IPS-NIHi11 (cell line): ENCODE measurements at places on chromosomes 7 and 10.
A peak's percentile ranks its signal among the peaks of the same experiment; 100 is the strongest.

GRCh38 chr10:6049031-6049400 lies 13.2 kb downstream of the IL2RA start:
- DNase-seq: no peak

- DNase-seq: peak; percentile 97
Measured at GRCh38 chr10:123559066-123559822, 106.9 kb upstream of the GPR26 start.

GRCh38 chr10:80466724-80467326 lies 12.7 kb downstream of the TSPAN14 start:
- no peak for DNase-seq

GRCh38 chr10:23001901-23002516 lies 74.2 kb downstream of the ARMC3 start:
- peak; percentile 45 for DNase-seq

DNA sequence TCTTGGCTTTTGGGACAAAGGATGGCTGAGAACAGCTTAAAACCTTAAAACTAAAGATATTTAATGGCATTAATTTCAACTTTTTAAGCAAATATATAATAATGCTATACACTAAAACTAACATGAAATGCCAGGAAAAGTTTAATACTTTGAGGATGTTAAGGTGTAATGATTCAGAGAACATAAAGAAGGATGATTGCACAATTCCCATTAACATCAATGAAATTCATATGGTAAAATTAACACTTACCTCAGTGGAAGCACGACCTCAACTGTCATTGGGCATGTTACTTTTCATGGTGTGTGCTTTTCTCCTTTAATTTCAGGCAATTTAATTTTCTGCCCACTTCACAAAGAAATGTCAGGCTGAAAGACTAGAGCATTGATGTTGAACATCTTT lies 171.7 kb downstream of the KCND2 start:
- DNase-seq: no peak

DNA sequence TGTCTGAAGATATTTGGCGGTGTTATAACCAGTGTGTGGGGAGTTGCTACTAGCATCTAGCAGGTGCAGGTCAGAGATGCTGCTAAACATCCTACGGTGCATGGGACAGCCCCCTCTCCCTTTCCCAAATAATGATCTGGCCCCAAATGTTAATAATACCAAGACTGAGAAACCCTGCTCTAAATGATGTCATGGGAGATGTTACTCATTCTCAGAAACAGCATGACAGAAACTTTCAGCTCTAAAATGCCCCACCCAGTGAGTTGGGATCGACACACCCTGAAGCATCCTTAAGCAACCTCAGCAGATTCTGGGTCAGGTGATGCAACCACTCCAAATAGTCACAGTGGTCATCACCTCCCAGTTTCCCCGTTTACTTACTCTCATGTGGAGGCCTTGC lies 108.8 kb upstream of the MPP7 start:
- no peak for DNase-seq

DNA sequence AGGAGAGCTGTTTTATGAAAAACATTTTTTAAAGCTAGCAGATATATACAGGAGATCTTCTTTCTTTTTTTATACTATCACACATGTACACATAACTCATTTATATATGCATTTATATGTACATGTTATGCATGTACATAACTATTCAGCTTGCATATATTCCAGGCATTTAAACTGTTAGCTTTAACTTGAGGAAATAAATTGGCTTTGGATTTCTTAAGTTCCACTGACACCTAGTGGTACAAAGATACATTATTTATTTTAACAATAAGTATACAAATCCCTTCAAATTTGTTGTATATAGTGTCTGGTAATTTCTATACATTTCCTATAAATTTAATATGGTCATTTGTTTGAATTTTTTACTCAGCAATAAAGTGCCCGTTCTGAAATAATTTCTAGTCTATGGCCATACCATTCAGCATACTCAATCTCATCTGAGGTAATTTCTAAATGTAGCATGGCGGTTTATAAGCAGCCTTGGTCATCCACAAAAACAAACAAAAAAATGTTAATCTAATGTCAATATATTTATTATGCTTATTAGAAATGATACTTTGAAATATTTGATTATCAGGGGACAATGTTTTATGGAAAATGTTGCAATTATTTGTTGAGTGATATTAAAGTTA lies 11.6 kb downstream of the ZDHHC6 start:
- no peak for DNase-seq

- no peak for DNase-seq
Measured at GRCh38 chr10:125691160-125691981, 8.4 kb upstream of the TEX36 start.

DNA sequence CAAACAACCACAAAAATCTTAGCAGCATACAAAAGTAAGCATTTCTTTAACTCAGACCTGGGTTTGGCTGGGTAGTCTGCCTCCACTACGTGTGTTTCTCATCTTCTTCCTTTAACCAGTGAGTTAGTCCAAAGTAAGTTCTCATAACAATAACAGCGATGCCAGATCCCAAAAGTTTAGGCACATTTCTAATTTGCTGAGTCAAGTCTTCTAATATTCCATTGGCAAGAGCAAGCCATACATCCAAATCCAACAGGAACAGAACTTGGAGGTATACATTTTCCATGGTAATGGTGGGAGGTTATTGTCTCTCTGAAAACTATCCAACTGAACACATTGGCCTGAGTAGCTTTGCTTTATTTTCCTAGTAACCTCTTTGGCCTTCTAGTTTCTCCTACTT lies 115.7 kb upstream of the CNTNAP2 start:
- no peak for DNase-seq

GRCh38 chr7:108463613-108464012 lies 7.4 kb upstream of the NRCAM start:
- DNase-seq: no peak

DNA sequence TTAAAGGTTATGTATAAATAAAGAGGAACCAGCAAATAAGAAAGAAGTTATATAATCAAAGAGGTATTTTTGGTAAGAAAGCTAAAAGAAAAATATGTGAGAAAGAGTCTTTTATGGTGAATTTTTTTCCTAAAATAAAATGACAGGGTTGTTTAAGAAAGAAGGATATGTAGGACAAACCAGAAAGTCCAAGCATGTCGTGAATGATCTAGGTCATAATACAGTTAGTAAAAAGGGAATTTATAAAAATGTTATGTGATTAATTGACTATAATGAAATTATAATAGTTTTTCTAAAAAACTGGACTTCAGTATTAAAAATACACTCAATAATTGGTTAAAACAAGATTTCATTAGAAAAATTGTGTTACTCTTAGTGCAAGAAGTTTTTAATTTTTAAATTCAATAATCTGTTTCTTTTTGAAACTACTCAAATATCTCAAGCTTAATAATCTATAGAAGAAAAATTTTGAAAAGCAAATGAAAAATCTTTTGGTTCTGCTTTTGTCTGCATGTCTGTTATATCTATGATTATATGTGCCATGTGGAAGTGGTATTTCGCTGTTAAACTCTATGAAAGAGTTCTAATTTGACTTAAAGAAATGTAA lies 23.3 kb downstream of the AVL9 start:
- DNase-seq: no peak

GRCh38 chr10:132243141-132243540 lies 56.4 kb downstream of the DPYSL4 start:
- DNase-seq: no peak

DNA sequence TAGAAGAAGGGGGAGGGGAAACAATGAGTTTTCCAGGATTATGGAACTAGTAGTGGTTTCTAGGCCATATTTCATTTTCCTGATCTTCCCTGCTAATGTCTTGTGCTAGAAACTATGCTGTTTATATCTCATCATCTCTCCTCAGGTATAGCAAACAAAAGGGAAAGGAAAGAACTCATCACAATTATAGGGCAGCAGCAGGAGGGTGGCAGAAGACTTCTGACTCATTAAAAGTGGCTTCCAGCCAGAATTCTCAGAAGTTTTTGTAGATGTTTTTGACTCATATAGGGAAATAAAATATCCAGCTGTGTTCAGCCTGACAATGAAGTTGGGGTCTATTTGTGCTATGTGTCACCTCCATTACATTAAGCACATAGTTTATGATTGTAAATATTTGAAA lies 6.5 kb downstream of the AHR start:
- no peak for DNase-seq

GRCh38 chr7:155918720-155919390 lies 106.6 kb upstream of the SHH start:
- no peak for DNase-seq

DNA sequence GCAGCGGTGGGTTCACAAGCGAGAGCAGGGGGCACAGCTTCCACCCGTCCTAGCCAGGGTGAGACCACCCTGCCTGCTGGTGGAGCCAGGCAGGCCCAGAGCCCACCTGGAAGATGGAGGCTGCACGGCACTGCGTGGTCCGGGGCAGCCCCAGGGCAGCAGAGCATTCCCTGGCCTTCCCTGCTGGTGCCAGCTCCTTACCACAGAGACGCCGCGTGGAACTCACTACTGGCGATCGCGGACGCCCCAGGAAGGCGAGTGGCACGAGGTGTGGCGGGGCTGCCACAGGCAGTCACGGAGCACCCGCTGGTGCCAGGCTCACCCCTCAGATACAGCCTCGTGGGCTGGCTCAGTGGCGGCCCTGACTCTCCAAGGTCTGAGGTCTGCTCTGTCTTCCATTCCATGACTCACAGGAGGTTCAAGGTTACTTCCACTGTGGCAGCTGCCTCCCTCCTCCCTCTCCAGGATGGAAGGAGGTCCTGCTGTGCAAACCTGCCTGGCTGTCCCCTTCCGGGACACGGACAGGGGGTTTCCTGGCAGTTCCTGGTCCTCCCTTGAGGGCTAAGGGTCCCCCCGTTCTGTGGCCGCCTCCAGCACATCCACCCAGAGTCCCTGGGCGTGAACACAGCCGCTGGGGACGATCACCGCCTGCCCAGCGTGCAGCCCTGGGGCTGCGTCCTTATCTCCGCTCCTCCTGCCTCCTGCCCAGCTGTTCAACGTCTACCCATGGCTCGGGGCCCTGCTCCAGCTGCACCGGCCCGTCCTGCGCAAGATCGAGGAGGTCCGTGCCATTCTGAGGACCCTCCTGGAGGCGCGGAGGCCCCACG lies 3.1 kb downstream of the CYP2W1 start:
- DNase-seq: no peak

DNA sequence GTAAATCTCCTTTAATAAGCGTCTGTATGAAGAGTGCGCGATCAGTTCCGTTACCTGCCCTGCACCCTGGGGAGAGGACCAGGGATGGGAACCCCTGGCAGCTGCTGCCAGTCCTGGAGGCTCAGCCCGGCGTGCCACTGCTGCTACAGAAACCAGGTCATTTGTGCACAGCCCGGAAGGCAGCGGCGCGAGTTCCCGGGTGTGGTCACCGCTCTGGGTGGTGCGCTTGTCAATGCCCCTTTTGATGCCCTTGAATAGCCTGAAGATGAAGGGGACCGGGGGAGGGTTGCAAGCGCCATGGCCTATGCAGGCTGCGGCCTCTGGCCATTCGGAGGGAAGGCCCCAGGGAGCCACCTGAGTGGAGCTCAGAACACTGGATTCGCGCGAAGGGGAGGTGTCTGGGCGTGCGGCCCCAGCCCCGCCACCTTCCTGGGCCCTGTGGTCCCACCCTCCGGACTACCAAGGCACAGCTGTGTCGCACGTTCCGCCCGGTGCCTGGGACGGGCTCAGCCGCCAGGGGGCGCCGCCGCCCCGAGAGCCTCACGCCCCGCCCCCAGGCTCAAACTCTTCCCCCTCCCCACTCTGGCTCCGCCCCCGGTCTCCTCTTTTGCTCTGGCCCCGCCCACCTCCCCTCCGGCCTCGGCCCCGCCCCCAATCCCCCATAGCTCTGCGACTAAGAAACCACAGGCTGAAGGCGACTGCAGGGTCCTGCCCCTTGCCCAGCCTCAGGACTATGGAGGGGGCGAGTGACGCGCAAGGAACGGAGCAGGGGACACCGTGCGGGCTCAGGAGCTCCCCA lies 16.5 kb downstream of the AP5Z1 start:
- peak; percentile 93 for DNase-seq

- no peak for DNase-seq
Measured at GRCh38 chr10:54613162-54613561, 187.9 kb downstream of the PCDH15 start.

DNA sequence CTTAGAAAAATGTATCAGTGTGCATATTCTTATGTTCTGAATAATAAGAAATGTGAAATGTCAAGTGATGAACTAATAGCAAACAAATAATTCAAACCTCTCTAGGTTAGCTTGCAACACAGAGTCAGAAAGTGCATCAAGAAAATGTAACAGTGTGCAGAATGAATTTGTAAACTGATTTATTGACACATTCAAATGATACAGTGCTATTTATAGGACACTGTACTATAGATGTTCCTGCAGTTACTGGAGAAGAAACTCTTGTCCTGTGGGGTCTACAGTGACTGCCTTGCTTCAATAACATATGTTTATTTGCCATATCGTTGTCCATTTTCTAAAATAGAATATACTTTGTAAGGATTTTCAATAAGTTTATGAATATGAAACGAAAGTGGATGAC lies 639.0 kb downstream of the CNTNAP2 start:
- DNase-seq: no peak

- DNase-seq: no peak
Measured at GRCh38 chr10:75883081-75884072, 452.0 kb downstream of the LRMDA start.

DNA sequence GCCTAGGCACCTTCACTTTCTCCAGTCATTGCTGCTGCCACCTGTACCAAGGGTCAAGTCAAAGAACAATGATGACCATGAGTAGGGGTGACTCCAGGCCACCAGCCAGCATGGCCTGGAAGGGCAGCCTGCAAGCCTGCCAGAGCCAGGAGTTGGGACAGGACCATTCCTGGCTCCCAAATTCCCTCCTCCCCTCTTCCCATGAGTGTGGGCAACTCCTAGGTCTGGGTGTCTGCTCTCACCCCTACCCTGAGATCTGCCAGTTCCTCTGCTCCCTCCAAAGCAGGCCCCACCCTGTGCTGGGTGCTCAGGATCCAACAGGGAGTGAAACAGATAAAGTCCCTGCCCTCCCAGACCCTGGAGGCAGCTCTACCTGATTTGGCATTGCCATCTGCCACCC lies 125.8 kb upstream of the NANOS1 start:
- DNase-seq: no peak

DNA sequence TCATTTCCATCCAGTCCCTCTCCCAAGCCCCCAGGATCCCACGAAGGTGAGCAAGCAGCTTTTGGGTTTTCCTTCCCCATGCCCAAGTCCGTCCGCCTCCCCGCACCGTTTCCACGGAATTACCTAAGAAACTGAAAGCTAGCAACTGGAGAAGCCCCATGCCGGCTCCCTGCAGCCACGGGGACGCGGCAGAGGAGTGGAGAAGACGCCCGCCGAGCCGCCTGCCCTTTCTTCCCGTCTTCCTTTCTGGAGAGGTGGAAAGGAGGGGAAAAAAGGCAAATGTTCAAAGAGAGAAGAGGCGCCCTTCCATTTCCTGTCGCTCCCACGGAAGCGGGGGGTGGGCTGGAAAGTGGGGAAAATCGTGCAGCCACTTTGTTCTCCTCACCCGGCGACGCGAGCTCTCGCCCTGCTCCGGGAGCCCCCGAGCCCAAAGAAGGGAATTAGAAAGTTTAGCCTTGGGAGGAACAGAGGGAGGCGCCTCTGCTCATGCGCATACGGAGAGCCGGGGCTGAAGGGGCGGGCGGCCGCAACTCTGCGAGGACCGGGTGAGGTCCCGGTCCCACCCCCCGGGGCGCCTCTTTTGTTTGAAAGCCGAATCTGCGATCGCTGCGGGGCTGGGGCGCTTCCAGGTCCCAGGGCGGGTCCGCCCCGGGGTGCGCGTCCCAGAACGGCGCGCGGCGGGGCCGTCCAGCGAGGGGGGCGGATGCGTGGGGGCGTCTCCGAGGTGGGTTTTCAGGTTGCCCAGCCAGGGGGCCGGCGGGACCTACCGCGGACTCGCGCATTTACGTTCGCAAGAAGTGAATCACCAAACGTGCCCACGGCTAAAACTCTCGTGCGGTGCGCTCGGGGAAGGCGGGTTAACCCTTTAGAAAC lies at the start of gene LAMB1:
Gene LAMB1, minus strand, starts transcription at position 436 of the 873 bp plus-strand sequence. Its CDS starts 276 bp downstream, at position 160.
- DNase-seq: peak; percentile 90

- DNase-seq: no peak
Measured at GRCh38 chr10:10584161-10584560, 433.5 kb upstream of the CELF2 start.
